ENCODE measurements at places on chromosomes 6 and 20.

DNA sequence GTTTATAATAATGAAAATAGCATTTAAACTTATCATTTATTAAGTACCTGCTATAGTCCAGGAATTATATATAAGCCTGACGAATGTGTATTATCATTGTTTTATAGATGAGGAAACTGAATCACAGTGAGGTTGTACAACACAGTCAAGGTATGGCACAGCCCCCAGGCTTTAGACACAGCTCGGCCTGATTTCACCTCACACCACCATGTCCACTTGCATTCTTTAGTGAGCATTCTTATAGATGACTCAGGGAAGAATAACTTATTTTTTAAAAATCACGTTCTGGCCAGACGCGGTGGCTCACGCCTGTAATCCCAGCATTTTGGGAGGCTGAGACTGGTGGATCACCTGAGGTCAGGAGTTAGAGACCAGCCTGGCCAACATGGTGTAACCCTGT lies 289.0 kb downstream of the SYNE1 start:
- DNase-seq: no peak

- DNase-seq: peak; percentile 46
Observed at GRCh38 chr20:2385026-2385425, 4.3 kb downstream of the TGM6 start.

GRCh38 chr6:163572612-163573011 lies 158.1 kb downstream of the QKI start:
- DNase-seq: peak; percentile 13

DNA sequence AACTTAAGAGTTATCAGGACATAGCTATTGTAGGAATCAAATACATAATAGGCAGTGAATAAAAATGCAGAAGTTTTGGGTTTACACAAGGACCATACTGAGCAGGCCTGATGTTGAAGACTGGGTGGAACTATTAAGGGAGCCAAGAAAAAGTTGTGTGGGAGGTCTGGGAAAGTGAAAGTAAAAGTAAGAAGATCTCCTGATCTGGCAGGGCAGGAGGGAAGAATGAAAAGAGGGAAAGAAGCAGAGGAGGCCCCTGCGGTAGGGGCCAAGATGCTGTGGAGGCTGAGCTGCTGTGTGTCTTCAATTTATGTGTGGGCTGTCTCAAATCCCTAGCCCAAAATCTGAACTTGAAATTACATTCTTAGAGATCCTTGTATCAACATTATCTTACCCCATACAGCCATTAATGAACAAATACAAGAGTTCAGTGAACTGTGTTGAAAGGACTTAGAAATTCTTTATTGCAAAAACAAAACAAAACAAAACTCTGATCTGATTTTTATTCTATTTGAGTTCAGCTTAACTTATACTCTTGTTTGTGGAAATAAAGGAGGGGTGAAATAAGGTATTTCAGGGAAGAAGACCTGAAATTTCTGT lies 1183.8 kb downstream of the HACE1 start:
- no peak for DNase-seq

DNA sequence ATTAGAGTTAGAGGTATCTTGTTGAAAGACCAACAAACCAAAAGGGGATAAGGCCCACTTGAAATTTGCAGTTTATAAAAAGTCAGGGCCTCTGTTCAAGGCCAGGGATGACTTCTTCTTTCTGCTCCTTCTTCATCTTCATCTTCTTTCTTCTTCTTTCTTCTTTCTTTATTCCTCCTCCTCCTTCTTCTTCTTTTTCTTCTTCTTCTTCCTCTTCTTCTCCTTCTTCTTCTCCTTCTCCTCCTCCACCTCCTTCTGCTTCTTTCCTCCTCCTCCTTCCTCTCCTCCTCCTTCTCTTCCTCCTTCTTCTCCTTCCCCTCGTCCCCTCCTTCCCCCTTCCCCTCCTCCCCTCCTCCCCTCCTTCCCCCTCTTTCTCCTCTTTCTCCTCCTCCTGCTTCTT lies 18.4 kb upstream of the ZNF292 start:
- no peak for DNase-seq

- peak; percentile 92 for DNase-seq
Observed at GRCh38 chr6:33417128-33417902, 592 bp downstream of the CUTA start.

GRCh38 chr6:14349507-14349906 lies 231.9 kb downstream of the CD83 start:
- no peak for DNase-seq

DNA sequence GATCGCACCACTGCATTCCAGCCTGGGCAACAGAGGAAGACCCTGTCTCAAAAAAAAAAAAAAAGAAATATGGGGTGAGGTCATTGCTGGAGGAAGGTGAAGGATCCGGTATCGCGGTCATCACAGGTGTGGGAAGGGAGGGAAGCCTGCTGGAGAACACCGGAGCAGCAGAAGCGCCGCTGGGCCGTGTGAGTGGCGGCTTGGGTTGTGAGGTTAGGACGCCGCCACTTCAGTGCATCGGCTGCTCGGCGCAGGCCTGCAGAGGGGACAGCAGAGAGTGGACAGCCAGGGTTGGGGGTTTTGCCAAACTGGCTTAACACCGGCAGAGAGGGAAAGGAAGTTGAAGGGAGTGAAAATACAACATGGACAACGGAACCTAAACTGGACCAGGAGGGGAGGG lies 5.4 kb downstream of the TLDC2 start:
- no peak for DNase-seq

DNA sequence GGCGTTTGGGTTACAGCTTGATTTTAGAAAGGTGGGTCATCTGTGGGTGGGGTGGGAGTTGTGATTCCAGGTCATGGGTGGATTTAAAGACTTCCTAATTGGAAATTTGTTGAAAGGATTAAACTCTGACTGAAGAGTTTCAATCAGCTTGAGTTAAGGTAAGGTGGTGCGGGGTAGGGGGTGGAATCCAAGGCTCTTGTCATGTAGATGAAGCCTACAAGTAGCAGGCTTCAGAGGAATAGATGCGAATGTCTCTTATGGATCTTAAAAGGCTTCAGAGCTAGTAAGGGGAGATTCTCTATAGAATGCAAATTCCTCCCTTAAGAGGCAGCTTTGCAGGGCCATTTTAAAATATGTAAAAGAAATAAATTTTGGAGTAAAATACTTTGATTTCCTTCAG lies 645.3 kb downstream of the FRK start:
- DNase-seq: no peak

GRCh38 chr6:105243487-105243886 lies 63.7 kb upstream of the POPDC3 start:
- no peak for DNase-seq

DNA sequence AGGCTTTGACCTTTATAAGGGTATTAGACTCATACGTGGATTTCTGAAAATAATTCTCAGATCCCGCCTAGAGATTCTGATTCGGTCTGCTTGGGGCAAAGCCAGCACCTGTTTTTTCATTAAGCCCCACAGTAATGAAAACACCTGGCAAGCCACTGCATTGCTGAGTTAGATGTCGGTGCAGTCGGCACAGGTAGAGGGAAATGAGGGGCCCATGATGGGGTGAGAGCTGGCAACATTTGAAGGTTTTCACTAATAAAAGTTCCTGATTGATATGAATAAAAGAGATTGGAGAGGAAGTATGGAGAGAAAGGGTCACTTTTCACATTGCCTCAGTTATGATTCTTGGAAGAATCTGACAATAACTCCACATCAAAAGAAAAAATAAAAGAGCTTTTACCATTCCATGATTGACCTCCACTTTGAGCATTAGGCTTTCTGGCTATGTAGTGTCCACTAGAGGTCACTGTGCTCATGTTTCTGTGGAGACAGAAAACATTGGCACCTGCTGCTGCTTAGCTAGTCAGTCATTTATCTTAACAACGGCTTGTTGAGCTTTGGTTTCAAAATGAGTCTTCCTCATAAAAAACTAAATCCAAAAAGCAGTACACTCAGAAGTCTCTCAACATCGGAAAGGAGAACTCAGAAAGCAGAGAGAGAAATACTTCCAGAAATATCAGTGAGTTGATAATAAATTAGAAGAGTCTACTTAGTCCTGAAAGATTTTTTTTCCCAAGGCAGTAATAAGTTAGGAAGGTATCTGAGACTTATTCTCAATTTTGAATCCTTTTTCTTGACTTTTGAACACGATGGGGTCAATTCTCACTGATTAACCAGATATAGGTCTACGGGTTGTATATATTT lies 53.3 kb upstream of the KLHL31 start:
- peak; percentile 51 for DNase-seq

DNA sequence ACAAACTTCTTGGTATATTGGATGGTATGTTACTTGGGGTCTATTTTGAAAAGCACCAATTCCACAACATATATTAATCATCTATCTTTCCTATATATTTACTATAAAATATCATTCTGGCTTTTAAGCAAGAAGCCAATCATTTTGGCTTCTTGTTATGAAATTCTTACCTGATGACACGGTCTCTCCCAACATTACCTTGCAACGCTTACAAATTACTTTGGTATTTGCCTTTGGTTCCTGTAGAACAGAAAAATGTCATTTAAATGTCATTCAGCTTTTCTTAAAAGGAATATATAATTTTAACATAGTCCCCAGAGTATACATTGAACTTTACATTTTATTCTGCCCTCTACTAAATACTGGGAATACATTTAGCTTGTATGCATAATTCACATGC lies 27.4 kb downstream of the UBE3D start:
- DNase-seq: no peak

GRCh38 chr6:26232940-26233648 lies 131.9 kb upstream of the BTN3A2 start:
- peak; percentile 85 for DNase-seq

Measured in fibroblast of skin of right quadriceps (primary cell).